ENCODE measurements at places on chromosomes 16 and 17. TPM values are rescaled to one million over a fixed set of nuclear protein-coding genes. Genes with fewer than 3 reads are reported as not detected.

The FAM20A gene
- total RNA-seq = 17.6 TPM

The KRTAP3-2 gene
- total RNA-seq = not detected

The MEIOB gene
- total RNA-seq = not detected

The HOXB4 gene
- 5.0 TPM for total RNA-seq

The RHBDL3 gene
- not detected for total RNA-seq

The ARHGAP23 gene
- total RNA-seq = 90.4 TPM

The LDAF1 gene
- 49.6 TPM for total RNA-seq

The DPEP2 gene
- total RNA-seq = 1.1 TPM

The TPSG1 gene
- total RNA-seq = 1.3 TPM

The PLA2G15 gene
- total RNA-seq = 11.6 TPM

The GRAP gene
- total RNA-seq = 6.8 TPM

The ZFP90 gene
- total RNA-seq = 18.1 TPM

The FBXO39 gene
- 0.67 TPM for total RNA-seq

The TEKT1 gene
- total RNA-seq = not detected

The SGCA gene
- total RNA-seq = 87.9 TPM

The TMEM238L gene
- not detected for total RNA-seq

The STAT5A gene
- 37.6 TPM for total RNA-seq

The VAT1L gene
- 0.23 TPM for total RNA-seq

The STX1B gene
- 1.1 TPM for total RNA-seq

The TBX6 gene
- 0.46 TPM for total RNA-seq

The CHST6 gene
- total RNA-seq = 0.86 TPM

The ADGRG1 gene
- 28.0 TPM for total RNA-seq

The CHST4 gene
- total RNA-seq = not detected

The KCNJ16 gene
- 0.19 TPM for total RNA-seq

The NOTUM gene
- total RNA-seq = not detected

The PLEKHG4 gene
- 3.2 TPM for total RNA-seq

The PRCD gene
- total RNA-seq = 1.6 TPM

The TP53TG3D gene
- total RNA-seq = not detected

The SAMD14 gene
- 6.6 TPM for total RNA-seq

The PNMT gene
- 3.1 TPM for total RNA-seq

The CORO1A gene
- 38.1 TPM for total RNA-seq

The CLEC3A gene
- total RNA-seq = not detected

The KRT25 gene
- not detected for total RNA-seq

The BMERB1 gene
- 64.0 TPM for total RNA-seq

The KRTAP2-1 gene
- not detected for total RNA-seq

The NTHL1 gene
- 8.1 TPM for total RNA-seq

The PEX12 gene
- total RNA-seq = 3.6 TPM

The MEIOC gene
- 0.10 TPM for total RNA-seq

The DNAH2 gene
- total RNA-seq = 0.19 TPM

The P2RX1 gene
- 115 TPM for total RNA-seq

The SLC2A4 gene
- total RNA-seq = 21.3 TPM

The MYL11 gene
- not detected for total RNA-seq

The PSMD12 gene
- total RNA-seq = 63.0 TPM

The RNF157 gene
- total RNA-seq = 1.9 TPM

The EME1 gene
- total RNA-seq = 0.62 TPM

The GPR142 gene
- total RNA-seq = 0.14 TPM
